ENCODE measurements at places on chromosomes 6 and 20. TPM values are rescaled to one million over a fixed set of nuclear protein-coding genes. Genes with fewer than 3 reads are reported as not detected.

DNA sequence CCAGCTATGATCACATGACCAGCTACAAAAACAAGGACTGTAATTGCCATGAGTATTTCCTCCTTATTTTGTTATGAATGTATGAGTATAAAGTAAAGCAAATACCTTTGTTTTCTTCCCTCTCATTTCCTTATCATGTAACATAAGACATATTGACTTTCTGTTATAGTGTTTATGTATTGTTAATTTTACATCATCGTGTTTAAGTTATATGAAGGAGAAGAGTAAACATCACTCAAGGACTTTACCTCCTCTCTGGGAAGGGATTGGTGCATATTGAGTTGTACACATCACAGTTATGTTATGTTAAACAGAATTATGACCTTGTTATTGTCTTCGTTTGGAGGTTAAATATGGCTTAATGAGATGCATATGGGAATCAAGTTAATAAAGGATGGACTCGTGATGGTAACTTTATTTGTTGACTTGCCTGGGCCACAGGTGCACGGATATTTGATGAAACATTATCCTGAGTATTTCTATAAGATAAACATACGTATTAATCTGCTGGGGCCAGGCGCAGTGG is 57.3 kb upstream of the CNKSR3 start:
- no peak for DNase-seq

GRCh38 chr20:19609642-19610223 is 148.3 kb upstream of the RIN2 start:
- DNase-seq, result no peak

DNA sequence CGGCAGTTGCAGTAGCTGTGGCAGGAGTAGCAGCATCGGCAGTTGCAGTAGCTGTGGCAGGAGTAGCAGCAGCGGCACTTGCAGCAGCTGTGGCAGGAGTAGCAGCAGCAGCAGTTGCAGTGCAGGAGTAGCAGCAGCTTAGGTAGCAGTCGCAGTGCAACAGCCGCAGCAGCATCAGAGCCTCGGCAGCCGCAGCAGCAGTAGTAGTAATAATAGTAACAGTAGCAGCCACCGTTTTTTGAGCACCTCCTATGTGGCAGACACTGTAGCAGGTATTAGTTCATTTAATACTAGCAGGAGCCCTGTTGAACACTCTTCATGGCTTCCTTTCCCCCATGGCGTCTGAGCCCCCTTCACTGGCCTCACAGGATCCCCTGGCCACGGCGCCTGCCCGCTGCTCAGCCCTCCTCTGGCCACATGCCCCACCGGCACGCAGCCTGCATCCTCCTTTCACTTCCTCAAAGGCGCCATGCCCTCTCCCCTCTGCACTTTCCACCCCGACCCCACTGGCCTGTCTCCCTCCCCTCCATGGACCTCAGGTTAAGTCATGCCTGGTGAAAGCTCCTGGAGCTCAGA is 19.1 kb upstream of the IRF4 start:
- DNase-seq, result no peak

GRCh38 chr20:4134355-4134834 is 119.0 kb upstream of the RNF24 start:
- DNase-seq, result no peak

DNA sequence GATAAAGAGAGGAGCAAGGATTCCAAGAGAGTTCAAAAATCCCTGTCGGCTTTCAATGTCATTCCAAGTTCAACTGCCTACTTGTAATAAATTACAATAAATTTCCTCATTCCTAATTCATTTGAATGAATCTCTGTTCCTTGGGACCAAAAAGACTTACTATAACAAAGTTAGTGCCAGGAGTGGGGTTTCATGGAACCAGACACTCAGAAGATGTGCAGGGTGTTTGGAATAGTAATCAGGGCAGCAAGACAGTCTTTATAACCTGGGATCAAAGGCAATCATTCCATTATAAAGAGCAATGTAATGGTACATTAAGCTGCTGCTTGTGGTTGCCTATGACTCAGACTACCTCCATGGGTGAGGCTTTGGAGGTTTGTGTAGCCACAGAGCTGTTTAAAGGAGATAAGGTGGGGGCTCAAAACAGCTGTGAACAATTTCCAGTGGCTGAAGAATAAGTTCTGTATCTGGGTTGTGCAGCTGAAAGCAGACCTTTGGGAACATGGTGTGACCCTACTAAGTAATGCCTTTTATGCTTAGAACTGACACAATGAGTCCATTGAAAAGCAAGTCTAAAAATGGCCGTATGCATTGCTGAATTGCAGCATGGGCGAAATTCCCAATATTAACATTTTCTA is 159.9 kb downstream of the LINC00237 start:
- DNase-seq, result no peak

- DNase-seq, result no peak
These were observed 6.0 kb downstream of the HLA-C start for GRCh38 chr6:31265926-31266325.

- DNase-seq, result no peak
These were observed 2.8 kb downstream of the ANKRD60 start for GRCh38 chr20:58225452-58226200.

DNA sequence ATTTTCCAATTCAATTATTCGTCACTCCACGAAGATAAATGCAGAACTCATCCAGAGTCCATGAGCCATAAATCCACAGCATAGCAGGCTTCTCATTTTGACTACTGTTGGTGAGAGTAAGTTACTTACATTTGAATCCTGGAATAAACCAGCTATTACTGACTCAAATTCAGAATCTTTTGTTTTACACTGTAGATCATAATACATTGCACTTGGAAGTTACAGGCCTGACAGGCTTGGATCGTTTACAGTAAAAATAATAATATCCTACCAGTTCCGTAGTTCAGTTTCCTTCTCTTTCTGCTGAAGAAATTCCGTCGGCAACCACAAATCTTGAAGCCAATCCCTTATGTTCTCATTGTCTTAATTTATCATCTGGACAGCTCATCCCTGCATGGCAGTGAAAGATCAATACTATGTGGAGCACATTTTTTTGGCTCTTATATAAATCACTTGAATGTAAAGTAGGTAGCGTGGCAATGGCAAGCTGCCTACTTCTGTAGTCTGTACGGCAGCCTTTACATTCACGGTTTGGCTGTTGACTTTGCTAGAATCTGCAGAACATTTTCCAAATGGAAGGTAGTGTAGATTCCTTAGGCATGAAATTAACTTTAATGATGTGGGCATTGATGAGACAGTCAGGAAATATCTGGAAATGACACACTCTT is 142.9 kb downstream of the WDR27 start:
- DNase-seq, result no peak

GRCh38 chr20:50982363-50982762 is 23.7 kb downstream of the MOCS3 start:
- DNase-seq, result no peak

DNA sequence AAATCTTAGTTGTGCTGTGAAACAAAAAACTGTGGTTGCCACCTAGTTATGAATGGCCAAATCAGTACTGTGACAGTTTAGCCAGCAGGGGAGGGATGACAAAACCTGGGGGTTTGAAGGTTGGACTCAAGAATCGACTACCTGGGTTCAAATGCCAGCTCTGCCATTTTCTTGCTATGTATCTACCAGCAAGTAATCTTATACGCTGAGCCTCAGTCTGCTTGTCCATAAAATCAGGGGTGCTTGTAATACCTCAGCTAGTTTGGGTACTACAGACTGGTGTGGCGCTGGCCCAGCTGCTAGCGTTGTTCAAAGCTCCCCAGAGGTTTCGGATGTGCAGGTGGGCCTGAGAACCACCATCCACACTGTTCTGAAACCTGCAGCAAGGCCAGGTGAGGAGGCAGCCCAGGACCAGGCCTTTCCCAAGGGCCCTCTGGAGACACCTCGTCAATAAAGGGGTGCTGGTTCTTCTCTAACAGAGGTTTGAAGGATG is 40.4 kb downstream of the TRAM2 start:
- no peak for DNase-seq

DNA sequence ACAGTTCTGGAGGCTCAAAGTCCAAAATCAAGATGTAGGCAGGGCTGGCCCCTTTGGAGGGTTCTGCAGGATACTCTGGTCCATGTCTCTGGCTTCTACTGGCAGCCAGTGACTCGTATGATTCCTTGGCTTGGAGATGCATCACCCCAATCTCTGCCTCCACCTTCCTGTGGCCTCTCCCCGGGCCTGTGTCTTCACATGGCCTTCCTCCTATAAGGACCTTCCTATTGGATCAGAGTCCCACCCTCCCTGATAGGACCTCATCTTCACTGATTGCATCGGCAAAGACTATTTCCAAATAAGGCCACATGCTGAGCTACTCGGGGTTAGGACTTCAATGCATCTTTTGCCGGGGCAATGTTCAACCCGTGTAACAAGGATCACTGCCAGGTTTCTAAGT is 509.0 kb downstream of the CD83 start:
- no peak for DNase-seq

DNA sequence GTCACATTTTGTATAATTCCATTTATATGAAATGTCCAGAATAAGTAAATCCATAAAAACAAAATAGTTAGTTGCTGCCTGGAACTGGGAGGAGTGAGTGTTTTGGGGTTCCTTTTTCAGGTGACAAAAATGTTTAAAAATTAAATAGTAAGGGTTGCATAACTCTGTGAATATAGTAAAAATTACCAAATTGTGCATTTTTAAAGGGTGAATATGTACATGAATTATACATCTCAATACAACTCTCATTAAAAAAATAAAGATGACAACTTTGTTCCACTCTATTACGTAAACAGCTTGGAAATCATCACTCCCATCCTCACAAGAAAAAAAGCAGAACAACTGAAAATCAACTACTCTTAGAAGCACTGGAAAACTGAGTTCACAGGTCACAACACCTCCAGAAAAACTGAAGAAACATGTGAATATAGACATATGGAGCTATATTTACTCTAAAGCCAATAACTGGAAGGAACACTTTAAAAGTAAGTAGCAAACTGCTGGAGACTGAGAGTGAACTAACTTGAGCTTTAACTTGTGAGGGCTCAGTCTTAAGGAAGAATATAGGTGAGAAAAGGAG is 40.0 kb downstream of the RANBP9 start:
- no peak for DNase-seq

GRCh38 chr6:34536251-34536958 is 19.7 kb downstream of the SPDEF start:
- DNase-seq, result no peak

GRCh38 chr20:50975701-50976330 is 17.2 kb downstream of the MOCS3 start:
- no peak for DNase-seq

- DNase-seq, result no peak
These were observed 123.7 kb downstream of the CCDC170 start for GRCh38 chr6:151617539-151617938.

DNA sequence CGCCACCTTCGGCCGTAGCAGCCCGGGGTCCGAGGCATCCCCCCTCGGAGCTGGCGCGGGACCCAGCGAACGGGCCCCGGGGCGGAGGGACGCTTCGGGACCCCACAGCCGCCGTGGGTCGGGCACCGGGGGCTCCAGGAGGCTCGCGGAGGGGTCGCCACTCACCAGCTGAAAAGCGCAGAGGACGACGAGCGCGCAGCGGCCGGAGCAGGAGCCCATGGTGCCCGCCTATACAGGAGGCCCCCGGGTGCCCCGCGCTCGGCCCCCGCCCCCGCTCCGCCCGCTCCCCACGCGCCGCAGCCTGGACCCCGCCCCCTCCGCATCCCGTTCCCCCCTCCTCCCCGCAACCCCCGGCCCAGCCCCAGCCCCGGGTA is at the start of gene NKAIN4:
TSS of gene NKAIN4 (minus strand) at position 232 of the 374 bp plus-strand sequence. CDS start at position 219, 13 bp downstream.
- DNase-seq, result no peak

DNA sequence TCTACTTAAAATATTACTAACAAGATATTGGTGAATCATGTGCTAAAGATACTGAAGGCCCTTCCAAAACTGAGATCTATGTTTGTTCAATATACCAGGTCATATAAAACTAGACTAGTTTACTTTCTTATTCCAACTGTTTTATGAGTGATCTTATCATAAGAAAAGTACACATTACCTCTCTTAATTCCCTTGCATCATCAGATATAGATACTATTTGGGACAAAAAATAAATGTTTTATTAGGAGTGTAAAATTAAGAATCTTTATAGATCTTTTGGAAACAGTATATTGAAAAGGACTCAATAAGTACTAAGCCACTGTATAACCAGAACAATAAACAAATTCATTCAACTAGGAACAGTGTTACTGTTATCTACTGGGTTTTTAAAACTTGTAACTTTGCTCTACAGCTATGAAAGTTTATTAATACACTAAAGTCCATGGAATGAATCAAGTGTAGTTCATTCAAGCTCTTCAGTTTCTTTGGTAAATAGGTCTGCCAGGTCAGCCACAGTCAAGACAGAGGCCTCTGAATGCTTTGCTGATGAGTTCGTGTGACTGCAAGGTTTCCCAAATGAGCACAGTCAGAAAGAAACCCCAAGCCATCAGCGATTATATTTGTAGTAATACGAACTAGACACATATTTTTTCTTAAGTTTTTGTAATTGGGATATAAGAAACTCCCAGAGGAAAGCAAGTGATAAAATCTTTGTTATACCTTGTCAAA is 71.8 kb upstream of the FBXO30 start:
- no peak for DNase-seq

DNA sequence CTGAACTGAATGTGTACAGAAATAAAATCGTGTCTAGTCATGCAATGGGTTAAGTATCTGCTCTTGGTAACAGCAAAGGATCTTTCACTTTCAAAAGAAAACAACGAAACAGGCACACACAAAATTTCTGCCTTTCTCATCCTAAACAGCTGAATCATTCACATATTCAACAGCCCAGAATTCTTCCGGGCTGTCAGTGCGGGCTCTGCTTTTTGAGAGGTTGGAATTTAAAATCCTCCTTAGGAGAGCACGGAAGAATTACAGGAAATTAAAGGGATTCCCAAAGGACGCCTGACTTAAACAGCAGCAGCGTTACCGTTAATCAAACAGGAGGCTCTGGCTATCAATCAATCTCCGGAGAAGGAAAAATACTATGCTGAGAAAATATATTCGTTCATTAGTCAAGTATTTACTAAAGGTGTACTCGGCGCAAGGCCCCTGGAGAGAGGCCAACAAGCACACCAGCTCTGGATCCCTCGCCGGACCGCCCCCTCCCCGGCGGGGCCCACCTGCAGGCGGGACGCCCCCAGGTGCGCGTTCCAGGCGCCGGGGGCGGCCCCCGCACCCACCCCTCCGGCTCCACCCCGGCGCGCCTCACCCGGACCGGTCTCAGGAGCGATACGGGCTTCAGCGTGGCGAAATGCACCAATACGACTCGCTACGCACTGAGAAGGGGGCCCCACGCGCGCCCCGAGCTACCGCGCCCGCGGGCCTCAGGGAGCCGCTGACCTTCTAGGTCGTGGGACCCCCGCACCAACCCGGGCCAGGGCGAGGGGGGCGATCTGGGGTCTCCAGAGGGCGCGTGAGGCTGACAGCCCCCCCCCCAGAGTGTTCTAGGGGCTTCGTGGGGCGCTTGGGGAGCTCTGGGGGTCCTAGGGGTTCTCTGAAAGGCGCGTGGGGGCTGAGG is 1.0 kb downstream of the NAPB start:
- DNase-seq, result no peak

- DNase-seq, result no peak
These were observed 156.0 kb downstream of the TBC1D7 start for GRCh38 chr6:13172291-13172690.

- DNase-seq, result no peak
These were observed 160.8 kb upstream of the QKI start for GRCh38 chr6:163253556-163254213.

- DNase-seq, result no peak
These were observed 88.8 kb downstream of the HUS1B start for GRCh38 chr6:568085-568484.

Gene NMBR
- not detected for total RNA-seq

Gene HLA-DRB1
- total RNA-seq, result 68.8 TPM

Gene PCK1
- total RNA-seq, result 0.38 TPM

Gene TCP11
- total RNA-seq, result not detected
